ENCODE measurements at places on chromosomes 6 and 20. TPM values are rescaled to one million over a fixed set of nuclear protein-coding genes. Genes with fewer than 3 reads are reported as not detected.

HLA-B gene
- 423 TPM for total RNA-seq

ATP6V1G2 gene
- total RNA-seq = 3.3 TPM

CST5 gene
- total RNA-seq = not detected

SLC22A2 gene
- total RNA-seq = 0.13 TPM

TRAM2 gene
- 157 TPM for total RNA-seq

TAAR9 gene
- total RNA-seq = not detected

CLIC5 gene
- total RNA-seq = not detected

ZSCAN23 gene
- total RNA-seq = 3.4 TPM

SLC17A4 gene
- total RNA-seq = not detected

OPRL1 gene
- 1.4 TPM for total RNA-seq

AFG1L gene
- 4.8 TPM for total RNA-seq

SRMS gene
- total RNA-seq = not detected

CST9 gene
- not detected for total RNA-seq

PRPH2 gene
- total RNA-seq = 0.79 TPM

RIN2 gene
- 42.2 TPM for total RNA-seq

MLIP gene
- total RNA-seq = 0.19 TPM

DCDC2 gene
- total RNA-seq = not detected

BTNL2 gene
- not detected for total RNA-seq

BNIP5 gene
- total RNA-seq = not detected

GNL1 gene
- total RNA-seq = 60.9 TPM

PTCHD4 gene
- total RNA-seq = 1.2 TPM
